ENCODE measurements at places on chromosomes 12 and 14.

- no peak for DNase-seq
These were observed 23.3 kb upstream of the NUDT14 start for GRCh38 chr14:105204206-105204930.

GRCh38 chr14:100610511-100611217 lies 23.4 kb upstream of the BEGAIN start:
- no peak for DNase-seq

DNA sequence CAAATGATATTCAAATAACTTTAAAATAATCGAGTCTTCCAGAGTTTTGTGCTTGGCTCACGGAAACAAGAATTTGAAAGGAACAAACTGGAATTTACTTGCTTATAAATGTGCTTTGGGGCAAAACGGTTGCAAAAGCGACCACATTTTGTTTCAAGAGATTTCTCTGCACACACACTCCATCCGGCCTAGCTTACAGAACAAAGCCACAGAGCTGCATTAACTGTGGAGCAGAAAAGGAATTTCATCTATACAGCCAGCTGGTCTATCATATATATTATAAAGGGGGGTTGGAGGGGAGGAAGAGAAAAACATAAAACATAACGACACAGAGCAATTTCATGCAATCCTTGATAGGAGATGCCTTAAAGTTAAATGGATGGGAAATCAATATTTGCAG lies 153.0 kb downstream of the MYRFL start:
- DNase-seq, result no peak

- no peak for DNase-seq
These were observed 62.6 kb downstream of the SLC24A4 start for GRCh38 chr14:92385561-92385960.

- DNase-seq, result no peak
These were observed 2.1 kb downstream of the AKAP6 start for GRCh38 chr14:32331206-32331605.

- DNase-seq, result no peak
These were observed 54.8 kb downstream of the RDH12 start for GRCh38 chr14:67756496-67756895.

GRCh38 chr12:56529656-56530055 lies 8.0 kb downstream of the RBMS2 start:
- no peak for DNase-seq

DNA sequence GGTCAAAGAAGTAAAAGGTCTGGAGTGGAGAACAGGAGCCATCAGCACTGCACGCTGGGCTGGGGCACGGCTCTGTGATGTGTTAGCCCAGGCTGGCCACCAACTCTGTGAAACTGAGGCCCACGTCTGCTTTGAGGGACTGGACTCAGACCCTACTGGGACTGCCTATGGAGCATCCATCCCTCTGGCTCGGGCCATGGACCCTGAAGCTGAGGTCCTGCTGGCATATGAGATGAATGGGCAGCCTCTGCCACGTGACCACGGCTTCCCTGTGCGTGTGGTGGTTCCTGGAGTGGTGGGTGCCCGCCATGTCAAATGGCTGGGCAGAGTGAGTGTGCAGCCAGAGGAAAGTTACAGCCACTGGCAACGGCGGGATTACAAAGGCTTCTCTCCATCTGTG lies 7.1 kb downstream of the SUOX start:
- DNase-seq, result no peak

GRCh38 chr14:44941591-44941990 lies 20.2 kb downstream of the KLHL28 start:
- no peak for DNase-seq

GRCh38 chr12:10033783-10034545 lies 3.5 kb downstream of the CLEC9A start:
- DNase-seq, result no peak

- DNase-seq, result no peak
These were observed 30.4 kb upstream of the BCAT1 start for GRCh38 chr12:24979329-24979728.

GRCh38 chr12:78959556-78959955 lies 95.0 kb downstream of the SYT1 start:
- no peak for DNase-seq

GRCh38 chr12:87848248-87848868 lies 180.8 kb downstream of the C12orf50 start:
- DNase-seq, result no peak

- DNase-seq, result no peak
These were observed 579 bp upstream of the RNASE1 start for GRCh38 chr14:20803223-20803622.

- DNase-seq, result no peak
These were observed 114.3 kb downstream of the NPAS3 start for GRCh38 chr14:33052943-33053342.

GRCh38 chr14:55712491-55712890 lies 132.5 kb downstream of the KTN1 start:
- no peak for DNase-seq

DNA sequence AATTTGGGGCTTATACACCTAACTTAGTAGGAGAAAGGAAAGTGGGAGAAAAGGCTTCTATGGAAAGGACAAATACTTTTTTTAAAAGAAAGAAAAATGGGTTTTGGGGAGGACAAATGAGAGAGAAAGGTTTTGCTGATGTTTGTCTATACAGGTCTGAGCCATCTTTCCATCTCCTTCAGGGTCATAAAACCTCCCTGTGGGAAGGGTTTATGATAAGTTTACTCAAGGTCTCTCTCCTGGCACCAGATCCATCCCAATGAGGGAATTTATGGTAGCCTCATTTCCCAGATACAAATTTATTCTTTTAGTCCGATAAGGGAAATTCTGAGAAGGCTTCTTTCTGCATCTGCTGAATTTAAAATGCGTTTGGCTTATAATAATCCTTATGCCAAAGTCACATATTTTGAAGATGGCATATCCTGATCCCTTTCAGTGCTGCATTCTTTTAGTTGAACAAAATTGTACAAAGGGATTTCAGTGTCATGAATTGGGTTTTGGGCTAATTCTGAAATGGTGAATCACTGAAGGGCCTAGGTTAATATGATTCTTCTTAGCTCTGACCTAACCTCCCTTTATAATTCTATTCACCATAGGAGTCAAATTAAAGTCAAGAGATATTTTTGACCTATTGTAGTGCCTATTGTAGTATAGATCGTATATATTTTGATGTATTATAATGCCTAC lies 173.5 kb upstream of the DYRK2 start:
- no peak for DNase-seq

GRCh38 chr12:48184549-48184922 lies 1.1 kb downstream of the CCDC184 start:
- DNase-seq, result no peak

GRCh38 chr12:55724226-55724939 lies 4.2 kb downstream of the RDH5 start:
- no peak for DNase-seq

DNA sequence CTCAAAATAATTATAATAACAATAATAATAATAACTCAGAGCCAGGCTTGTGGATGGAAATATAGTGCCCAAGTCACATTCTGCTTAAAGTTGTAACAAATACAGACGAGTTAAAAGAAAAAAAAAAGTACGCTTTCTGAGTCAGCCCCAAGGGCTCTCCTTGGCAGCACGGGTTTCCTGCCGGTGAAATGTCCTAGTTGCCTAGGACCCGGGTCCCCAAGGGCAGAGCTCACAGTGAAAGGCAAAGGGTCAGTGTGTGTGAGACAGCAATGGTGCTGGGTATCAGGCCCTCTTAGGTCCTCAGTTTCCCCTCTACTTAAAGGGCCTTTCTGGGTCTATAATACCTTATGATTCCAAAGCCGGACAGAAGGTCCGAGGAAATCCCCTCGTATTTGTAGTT lies 96.3 kb upstream of the CLMN start:
- DNase-seq, result no peak

DNA sequence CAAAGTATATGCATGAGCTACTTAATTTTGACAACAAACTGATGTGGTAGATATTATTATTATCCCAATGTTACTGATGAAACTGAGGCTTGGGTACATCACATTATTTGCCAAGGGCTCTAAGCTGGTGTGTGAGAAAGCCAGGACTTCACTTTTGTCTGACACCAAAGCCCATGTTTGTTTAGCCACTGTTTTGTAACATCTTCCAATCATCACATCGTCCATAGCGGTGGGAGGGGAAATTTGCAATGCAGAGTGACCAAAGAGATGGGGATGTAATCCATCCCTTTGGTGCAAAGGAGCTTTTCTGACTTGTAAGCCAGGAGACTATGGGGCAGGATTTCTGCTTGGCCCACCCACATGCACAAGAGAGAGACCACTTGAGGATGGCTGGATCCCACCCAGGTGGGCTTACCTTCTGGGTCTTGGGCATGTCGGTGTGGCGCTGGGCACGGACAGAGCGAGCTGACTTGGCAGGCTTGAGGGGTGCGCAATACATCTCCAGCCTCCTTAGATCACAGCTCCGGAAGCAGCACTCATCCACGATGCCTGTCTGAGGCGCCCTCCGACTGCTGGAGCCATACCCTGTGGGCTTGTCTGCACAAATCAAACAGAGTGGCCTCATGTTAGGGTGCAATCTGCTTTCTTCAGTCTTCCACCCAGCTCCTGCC lies 61.1 kb downstream of the IGF1 start:
- DNase-seq, result no peak

GRCh38 chr14:102523200-102523568 lies 13.6 kb upstream of the ANKRD9 start:
- DNase-seq, result no peak

- DNase-seq, result no peak
These were observed 418.1 kb downstream of the LRIG3 start for GRCh38 chr12:58502226-58502625.

All from stimulated activated CD8-positive, alpha-beta memory T cell treated with anti-CD3 and anti-CD28 coated beads, Interleukin-4, amount 100 ng/mL, for 1 hour (primary cell).